ENCODE measurements at places on chromosomes 2 and 18.

DNA sequence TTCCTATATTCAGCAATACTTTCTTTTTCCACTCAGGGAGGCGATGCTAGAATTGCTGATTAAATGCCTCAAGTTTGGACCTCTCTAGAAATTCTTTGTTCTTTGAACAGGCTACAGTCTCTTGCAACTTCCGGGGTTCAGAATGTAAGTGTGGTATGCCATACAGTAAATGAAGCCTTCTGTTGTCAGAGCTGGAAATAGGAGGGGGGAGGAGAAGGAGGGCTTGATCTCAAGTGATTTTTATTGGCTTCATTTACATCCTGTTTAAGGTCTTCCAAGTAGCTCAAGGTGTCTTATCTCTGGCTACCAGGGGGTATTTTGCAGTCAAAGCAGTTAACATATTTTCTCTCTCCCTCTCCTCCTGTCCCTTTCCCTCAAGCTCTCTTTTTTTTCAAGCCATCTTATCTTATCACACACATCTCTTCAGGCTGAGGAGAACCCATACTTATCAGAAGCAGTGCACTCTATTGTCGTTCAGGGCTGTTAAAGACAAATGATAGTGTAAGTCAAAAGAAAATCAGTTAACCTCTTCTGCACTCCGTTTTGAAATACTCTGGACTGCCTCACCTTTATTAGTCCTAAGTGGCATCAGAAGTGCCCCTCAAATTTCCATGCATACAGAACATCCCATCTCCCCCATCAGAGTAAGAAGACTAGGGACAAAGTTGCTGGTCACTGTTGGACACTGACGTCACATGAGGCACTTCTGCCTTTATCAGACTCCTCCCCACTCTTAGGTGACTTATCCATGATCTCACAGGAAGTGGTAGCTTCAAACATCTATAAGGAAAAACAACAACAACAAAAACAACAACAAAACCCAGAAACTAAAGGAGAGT, 112.2 kb downstream of the ZNF521 start:
- DNase-seq = peak; percentile 95

- DNase-seq = no peak
Measured at GRCh38 chr2:204432196-204432595, 113.1 kb upstream of the PARD3B start.

DNA sequence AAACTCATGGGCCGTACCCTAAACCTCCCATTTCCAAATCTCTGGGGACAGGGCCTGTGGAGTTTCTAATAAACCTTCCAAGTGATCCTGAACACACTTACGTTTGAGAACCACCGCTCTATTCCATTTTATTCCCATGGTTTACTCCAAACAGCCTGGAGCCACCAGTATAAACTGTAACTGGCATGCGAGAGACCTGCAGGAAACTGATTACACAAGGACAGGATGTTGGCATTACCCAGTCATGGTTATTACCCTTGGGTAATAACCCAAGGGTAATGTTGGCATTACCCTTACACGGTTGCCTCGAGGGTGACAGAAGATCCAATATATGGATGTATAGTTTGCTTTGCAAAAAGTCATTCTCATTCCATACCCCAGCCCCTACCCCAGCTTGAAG, 37.0 kb upstream of the YPEL5 start:
- DNase-seq = no peak

DNA sequence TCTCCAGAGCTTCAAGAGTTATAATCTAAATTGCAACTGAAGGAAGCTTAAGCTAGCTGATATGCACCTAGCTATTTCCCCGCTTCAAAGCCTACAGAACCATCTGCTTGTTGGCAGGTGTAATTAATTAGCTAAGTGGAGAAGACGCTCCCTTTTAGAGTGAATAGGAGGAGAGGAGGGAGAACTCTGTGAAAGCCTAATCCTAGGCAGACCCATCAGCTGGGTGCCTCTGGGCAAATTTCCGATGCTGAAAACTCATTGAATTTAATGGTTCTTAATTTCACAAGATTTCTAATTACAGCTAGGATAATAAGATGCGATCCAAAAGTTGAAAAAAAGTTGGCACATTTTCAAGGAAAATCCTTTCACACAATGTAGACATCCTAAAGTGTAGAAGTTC, 735.9 kb downstream of the ERBB4 start:
- DNase-seq = no peak

DNA sequence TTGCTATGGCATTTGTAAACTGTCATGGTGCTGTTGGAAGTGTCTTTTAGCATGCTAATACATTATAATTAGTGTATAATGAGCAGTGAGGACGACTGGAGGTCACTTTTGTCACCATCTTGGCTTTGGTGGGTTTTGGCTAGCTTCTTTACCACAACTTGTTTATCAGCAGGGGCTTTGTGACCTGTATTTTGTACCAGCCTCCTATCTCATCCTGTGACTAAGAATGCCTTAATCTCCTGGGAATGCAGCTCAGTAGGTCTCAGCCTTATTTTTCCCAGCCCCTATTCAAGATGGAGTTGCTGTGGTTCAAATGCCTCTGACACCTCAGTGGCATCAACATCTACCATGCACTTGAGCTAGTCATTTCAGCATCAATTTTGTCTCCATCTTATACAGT, 29.7 kb downstream of the LYPD6 start:
- DNase-seq = peak; percentile 73

Measured in mesendoderm (in vitro differentiated cells).